Stimulated activated CD8-positive, alpha-beta memory T cell treated with anti-CD3 and anti-CD28 coated beads, Interleukin-7, amount 100 ng/mL, for 1 hour (primary cell): ENCODE measurements at places on chromosomes 7 and 10.
A peak's percentile ranks its signal among the peaks of the same experiment; 100 is the strongest.

DNA sequence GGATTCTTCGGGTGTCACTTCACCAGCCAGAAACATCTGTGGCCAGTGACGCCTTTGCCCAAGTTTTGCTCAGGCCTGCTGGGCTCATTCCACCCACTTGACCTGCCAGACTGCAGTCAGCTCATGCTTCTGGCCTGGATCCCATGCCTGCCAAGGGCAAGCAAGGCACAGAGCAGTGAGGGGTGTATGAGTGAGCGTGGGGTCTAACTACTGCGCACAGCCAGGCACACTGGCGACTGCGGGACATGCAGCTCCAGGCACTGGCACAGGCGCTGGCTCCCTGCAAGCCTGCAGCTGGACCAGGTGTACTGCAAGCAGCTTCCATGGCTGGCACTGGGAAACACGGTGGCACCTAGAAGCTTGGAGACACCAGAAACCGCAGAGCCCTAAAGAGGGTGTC, 80.1 kb downstream of the MTERF1 start:
- DNase-seq: no peak

- DNase-seq: no peak
Measured at GRCh38 chr7:2510909-2511768, 8.4 kb upstream of the LFNG start.

DNA sequence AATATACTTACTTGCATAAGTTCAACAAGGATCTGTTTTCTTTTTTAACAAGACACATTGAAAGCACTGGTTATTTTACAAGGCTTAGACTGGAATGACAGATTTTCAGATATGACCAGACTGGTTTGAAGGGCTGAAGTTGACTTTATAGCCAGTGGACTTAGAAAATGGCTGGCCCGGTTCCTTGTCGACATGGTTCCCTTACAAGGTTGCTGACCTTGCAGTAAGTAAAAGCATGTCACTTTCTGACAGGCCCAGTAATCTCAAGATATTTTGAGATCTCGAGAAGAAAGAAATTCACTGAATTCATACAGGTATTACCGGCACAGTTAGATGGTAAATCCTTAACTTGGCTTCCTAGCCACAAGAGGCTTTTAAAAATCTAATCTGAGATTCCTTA, 136.5 kb downstream of the COBL start:
- DNase-seq: no peak

- DNase-seq: no peak
Measured at GRCh38 chr7:128835790-128836641, 5.8 kb downstream of the FLNC start.

DNA sequence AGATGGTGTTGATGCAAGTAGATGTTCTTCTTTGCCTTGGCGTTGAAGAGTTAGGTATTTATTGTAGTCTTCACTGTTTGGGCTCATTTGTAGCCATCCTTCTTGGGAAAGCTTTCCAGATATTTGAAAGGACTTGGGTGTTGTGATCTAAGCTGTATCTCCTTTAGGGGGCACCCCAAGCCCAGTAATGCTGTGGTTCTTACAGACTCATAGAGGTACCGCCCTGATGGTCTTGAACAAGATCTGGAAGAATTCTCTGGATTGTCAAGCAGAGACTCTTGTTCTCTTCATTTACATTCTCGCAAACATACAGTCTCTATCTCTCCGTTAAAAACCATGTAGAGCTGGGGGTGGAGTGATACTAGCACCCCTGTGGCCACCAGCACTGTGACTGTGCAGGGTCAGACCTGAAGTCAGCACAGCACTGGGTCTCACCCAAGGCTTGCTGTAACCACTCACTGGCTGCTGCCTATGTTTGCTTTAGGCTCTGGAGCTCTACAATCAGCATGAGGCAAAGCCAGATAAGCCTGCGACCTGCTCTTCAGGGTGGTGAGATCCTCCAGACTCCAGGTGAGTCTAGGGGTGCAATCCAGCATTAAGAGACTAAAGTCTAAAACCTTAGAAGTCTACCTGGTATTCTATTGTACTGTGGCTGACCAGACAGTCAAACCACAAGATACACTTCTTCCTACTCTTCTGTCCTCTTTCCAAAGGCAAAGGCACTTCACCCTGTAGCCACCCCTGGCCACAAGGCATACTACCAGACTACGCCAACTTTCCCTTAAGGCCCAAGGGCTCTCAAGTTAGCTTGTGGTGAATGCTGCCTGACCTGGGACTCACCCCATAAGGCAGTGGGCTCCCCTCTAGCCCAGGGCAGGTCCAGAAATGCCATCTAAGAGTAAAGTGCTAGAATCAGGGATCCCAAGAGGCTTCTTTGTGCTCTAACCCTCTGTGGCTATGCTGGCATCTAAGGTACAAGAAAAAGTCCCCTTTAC, 209.7 kb upstream of the TMEM196 start:
- DNase-seq: no peak

DNA sequence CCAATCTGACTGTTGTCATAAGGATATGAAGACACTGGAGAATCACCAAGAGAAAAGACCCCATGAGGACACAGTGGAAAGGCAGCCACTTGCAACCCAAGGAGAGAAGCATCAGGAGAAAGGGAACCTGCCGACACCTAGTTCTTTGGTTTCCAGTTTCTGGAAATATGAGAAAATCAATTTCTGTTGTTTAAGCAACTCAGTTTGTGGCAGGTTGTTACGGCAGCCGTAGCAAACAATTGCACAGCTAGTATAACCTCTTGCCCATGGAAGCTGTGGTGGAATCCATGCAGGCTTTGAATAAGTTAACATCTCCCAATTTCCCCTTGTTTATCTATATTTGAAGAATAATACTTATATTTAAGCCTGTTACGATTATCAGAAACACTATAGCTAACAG, 1103.0 kb upstream of the PHF14 start:
- DNase-seq: no peak

GRCh38 chr7:95373323-95373722, 22.9 kb downstream of the PON3 start:
- DNase-seq: no peak

DNA sequence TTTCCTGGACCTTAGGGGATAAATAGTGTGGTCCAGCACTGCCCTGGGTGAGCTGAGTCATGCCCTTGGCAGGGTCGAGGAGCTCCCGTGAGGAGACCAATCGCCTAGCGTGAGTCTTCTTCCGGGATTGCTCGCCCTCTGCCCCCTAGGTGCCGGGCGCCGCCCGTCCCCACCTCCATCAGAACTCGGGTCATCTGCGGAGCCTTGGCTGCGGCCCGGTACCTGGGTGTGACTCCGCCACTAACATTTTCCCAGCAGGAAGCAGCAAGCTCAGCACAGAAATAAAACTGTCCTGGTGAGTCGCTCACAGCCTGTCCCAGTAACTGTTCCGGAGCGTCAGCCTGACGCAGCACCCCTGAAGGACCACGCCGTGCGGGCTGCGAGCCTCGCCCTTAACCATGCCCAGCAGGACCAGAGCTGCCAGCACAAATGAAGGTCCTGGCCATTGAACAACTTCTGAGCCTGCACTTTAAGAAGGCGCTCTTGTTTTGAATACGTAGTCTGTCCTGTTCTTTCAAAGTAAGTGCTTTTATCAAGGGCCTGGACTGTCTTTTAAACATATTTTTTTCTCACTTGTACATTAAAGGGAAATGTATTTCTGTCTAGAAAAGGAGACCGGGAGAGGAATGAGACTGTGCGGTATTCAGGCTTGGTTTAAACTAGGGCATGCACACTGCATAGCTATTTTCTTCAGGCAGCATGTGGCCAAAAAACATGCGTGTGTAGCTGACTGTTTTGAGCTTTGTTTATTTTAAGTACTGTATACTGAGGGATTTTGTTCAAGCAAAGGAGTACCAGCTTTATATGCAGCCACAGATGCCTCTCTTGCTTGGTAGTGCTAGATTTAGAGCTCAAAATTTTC, 136.7 kb downstream of the HECW1 start:
- DNase-seq: no peak

DNA sequence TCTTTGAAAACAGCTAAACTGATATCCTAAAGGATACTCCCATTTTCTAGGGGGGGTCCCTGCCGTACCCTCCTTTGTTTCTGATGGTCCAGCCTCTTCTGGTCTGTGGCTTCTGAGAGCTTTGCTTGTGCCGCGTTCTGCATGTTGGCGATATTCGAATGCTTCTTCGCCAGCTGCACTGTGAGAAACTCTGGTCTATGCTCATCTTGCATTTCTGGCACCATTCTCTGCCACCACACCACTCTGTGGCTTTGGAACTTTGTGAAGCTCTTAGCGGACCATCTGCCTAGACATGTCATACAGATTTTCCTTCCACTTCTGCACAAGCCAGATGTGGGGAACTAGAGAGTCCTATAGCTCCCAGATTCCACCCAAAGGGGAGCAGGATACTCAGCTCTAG, 197.2 kb downstream of the REEP3 start:
- no peak for DNase-seq

GRCh38 chr10:132411561-132412253, 14.7 kb downstream of the PWWP2B start:
- no peak for DNase-seq

DNA sequence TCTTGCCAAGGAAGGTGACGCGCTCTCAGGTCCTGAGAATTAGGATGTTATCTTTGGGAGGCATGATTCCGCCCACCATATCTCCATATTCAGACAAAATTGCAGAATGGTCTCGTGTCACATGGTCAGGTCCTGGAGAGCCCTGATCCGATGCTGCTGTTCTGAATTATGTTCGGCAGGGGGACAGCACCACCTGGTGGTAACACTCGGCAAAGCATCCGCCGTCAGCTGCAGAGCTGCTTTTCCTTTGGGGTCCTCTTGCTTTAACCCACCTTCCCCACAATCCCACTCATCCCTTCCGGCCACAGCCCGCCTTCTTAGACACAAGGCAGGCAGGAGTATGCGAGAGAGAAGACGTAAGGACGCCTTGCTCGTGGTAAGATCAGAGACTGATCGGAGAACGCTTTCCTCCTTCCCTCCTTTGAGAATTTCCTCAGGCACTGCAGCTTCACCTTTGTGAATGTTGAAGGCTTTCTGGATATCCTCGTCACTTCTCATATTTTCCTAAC, 327.8 kb upstream of the C7orf33 start:
- DNase-seq: peak; percentile 14

GRCh38 chr10:1029838-1030237, 4.2 kb upstream of the IDI2 start:
- DNase-seq: no peak

- DNase-seq: no peak
Measured at GRCh38 chr7:138768241-138768640, 29.6 kb upstream of the TMEM213 start.

DNA sequence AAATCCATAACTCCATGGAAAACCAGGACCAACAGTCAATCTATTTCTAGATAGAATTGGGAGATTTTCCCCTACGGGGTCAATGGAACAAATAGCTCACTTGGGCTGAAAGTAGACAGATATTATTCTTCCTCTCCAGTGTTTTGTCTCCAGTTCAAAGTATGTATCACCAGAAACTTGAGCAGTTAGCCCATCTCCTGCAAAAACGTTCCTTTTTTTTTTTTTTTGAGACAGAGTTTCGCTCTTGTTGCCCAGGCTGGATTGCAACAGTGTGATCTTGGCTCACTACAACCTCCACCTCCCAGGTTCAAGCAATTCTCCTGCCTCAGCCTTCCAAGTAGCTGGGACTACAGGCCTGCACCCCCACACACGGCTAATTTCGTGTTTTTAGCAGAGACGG, 390.0 kb upstream of the AUTS2 start:
- no peak for DNase-seq
